WTC11 (cell line): ENCODE measurements at places on chromosomes 6 and 20. TPM values are rescaled to one million over a fixed set of nuclear protein-coding genes. Genes with fewer than 3 reads are reported as not detected.
A peak's percentile ranks its signal among the peaks of the same experiment; 100 is the strongest.

GRCh38 chr20:50219600-50219999 is 29.0 kb downstream of the CEBPB start:
- DNase-seq: no peak

- DNase-seq: no peak
These were observed 87.4 kb downstream of the ZHX3 start for GRCh38 chr20:41230136-41230535.

DNA sequence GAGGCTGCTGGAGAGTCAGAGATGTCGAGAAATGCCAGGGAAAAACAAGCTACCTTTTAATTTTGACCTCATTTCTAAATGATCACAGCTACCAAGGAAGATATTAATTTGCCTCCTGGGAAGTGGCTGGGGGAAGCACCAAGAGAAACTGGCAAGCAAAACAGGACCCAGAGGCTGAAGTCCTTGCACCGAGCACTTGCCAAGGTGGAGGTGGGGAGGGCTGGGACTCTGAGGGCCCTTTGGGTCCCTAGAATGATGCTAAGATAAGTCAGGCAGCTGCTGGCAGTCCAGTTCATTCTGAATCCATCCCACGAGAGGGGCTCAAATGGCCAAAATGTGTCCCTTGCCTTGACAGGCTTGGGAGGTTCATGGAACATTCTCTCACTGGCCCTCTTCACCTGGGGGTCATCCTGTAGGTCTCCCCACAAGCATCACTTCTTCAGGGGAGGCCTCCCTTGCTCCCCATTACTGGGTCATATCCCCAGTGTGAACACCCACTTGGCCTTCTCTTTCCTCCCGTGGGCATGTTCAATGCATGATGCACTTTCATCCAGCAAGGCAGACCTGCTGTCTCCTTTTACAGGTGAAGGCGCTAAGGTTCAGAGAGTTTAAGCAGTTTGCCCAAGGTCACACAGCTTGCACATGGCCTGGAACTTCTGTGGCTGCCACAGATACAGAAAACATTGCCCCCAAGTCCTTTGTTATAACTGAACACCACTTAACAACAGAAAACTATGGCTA is 39.1 kb upstream of the BLCAP start:
- DNase-seq: no peak

GRCh38 chr6:113011801-113012200 is 664.7 kb downstream of the RFPL4B start:
- DNase-seq: no peak

- no peak for DNase-seq
These were observed 58.3 kb downstream of the COL12A1 start for GRCh38 chr6:75147512-75147911.

TMEM239 gene
- total RNA-seq: not detected in 3 replicates

METTL24 gene
- 0.21 to 0.44 TPM (median 0.31 TPM) in 3 replicates for total RNA-seq

GRCh38 chr6:70282312-70282918 is 20.5 kb downstream of the COL9A1 start:
- peak; percentile 61 for DNase-seq

DNA sequence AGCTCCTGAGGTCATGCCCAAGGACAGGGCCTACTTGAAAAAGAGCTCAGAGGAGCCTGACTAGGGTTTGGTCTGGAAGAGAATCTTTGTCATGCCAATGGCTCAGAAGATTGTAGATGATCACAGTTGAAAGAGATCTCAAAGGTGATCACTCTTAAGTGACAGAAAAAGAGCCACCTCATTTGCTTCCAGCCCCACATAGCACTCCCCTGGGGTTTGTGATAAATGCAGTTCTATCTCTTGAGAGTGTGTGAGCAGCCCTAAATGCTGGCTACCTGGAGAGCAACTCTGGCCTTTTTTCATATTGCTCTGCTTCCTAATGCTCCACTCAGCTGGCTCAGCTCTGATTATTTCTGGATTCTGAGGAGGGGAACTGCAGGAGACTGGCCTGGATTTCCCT is 39.3 kb downstream of the KLHL32 start:
- no peak for DNase-seq

GRCh38 chr6:23672737-23673136 is 453.3 kb upstream of the NRSN1 start:
- DNase-seq: no peak

GRCh38 chr6:89035252-89036101 is 45.1 kb upstream of the PNRC1 start:
- DNase-seq: no peak

DNA sequence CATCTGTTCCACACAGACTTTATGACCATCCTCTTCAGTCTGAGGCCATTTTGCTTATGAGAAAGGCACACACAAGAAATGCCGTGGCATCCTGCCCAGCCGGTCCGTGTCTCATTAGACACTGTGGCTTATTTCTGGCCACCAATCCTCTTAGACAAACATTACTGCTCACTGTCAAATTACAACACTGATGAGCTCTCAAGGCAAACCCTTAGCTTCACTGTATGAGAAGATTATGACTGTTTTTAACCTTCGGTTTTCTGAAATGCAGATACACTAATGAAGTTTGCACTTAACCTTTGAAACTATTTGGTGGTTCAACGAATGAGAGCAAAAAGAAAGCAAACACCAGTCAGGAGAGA is 50.5 kb upstream of the DST start:
- no peak for DNase-seq

NKAIN4 gene
- 7.2 to 11.0 TPM (median 9.6 TPM) in 3 replicates for total RNA-seq

LAMA2 gene
- total RNA-seq: 5.6 to 6.6 TPM (median 6.4 TPM) in 3 replicates

DNA sequence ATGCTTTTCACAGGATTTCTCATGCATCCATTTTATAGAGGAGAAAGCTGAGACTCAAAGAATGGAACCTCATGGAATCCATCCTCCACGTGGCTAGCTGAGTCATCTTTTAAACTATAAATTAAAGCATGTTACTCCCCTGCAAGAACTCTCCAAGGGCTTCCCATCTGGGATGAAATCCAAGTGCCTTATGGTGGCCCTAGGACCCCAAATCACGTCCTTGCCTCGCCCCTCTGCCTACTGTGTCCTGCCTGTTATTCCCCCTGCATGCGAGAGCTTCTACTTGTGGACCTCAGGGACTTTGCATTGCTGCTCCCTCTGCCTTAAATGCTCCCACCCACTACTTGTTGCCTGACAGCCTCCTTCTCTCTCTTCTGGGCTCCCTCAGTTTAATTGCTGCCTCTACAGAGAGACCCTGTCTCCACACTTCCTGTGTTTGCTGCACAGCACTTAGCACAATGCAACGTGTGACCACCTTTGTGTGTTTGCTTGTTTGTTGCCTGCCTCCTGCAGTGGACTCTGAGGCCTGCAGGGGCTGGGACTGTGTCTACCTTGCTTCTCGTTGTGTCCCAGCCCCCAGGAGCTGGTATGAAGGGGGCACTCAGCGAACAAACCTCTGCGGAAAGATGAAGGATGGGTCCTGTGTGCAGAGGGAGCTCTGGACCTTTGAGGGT is 39.4 kb downstream of the TOX2 start:
- DNase-seq: no peak

DTNBP1 gene
- 13.3 to 15.1 TPM (median 14.4 TPM) in 3 replicates for total RNA-seq

KCNK15 gene
- 0.24 to 0.37 TPM (median 0.32 TPM) in 3 replicates for total RNA-seq

DNA sequence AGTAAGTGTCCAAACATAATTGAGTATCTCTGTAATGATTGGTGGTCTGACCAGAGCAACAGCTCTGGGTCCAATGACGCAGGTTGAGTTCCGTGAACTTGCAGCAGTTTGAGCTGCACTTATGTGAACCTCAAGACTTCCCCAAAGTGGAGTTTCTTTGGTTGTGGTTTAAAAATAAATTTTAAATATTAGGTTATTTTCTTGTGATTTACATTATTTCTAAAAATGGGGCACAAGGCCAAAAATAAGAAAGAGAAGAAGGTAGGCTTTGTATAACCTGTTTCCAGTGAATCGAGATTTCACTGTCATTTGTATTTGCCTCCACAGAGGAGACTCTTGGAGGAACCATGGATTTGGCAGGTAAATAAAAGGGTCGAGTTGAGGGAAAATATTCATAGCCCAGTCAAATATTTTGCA is 166.4 kb upstream of the ZNF217 start:
- no peak for DNase-seq

DNA sequence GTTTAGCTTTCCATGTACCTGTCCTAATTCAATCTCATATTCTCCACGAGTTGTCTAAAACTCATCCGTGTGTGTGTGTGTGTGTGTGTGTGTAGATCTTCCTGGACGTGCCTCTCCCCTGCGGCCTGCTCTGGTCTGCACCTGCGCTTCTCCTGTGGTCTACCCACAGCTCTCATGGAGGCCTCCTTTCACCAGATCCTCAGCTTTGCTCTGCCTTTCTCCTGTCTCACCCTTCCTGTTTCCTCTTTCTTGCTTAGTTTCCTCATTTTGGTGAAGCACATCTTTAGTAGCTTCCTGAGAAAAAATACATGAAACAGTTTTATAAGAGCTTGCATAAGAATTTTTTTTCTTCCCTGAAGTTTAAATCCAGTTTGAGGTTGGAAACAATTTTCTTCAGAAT is 18.1 kb downstream of the SLX4IP start:
- DNase-seq: no peak

GRCh38 chr6:118596774-118597320 is 48.8 kb downstream of the PLN start:
- DNase-seq: no peak

E2F1 gene
- 34.2 to 44.2 TPM (median 34.5 TPM) in 3 replicates for total RNA-seq

SLC32A1 gene
- 0.09 to 0.37 TPM (median 0.25 TPM) in 3 replicates for total RNA-seq

GRCh38 chr20:10902576-10903282 is 228.9 kb upstream of the JAG1 start:
- no peak for DNase-seq

GRCh38 chr6:167238146-167238693 is 52.9 kb upstream of the UNC93A start:
- DNase-seq: no peak
